ENCODE measurements at places on chromosomes 11 and 22.
A peak's percentile ranks its signal among the peaks of the same experiment; 100 is the strongest.

- no peak for DNase-seq
Measured at GRCh38 chr11:119635776-119636175, 93.2 kb downstream of the NECTIN1 start.

DNA sequence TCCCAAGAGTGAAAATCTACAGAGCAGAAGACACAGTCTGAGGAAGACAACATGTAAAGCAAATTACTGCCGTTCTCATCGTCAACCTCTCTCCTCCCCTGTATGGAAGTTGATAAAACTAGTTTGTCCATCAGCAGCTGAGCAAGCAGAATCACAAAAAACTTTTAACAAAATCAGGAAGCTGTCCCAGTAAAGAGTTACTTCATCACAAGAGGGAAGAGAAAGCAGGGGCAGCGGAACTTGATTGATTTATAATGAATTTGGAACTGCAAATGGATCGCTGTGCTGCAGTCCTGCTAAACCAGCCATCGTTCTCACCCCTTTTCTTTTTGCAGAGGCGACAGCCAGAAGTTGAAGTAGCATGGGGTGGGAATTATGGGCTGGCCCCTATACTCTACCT, 13.7 kb upstream of the UCP3 start:
- DNase-seq = no peak

- no peak for DNase-seq
Measured at GRCh38 chr22:26568207-26568706, 21.7 kb downstream of the TPST2 start.

- DNase-seq = no peak
Measured at GRCh38 chr11:17927681-17928343, 85.0 kb downstream of the SERGEF start.

DNA sequence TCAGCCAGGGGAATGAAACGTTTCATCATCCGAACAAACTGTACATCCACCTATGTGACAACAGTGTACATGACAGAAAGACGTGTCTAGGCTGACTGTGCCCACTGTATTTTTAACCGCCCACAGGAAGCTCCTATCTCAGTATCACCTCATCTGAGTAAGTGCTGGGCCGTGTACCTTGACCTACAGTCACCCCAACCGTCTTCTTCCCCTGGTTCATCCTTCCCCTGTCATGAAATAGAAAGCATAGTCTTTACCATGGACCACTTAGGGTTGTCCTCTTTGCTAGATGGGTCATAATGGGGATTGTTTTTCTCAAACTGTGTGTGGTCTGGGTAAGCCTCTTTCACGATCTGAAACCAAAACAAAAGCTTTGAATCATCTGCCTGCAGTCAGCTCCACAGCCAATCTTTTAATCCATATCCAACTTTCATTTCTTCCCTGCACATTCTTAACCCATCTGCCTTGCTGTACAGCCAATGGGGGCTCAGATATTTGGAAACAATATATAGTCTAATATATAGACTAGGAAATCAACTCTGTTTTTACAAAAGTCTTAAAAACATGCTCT, 4.2 kb downstream of the THYN1 start:
- DNase-seq = no peak

DNA sequence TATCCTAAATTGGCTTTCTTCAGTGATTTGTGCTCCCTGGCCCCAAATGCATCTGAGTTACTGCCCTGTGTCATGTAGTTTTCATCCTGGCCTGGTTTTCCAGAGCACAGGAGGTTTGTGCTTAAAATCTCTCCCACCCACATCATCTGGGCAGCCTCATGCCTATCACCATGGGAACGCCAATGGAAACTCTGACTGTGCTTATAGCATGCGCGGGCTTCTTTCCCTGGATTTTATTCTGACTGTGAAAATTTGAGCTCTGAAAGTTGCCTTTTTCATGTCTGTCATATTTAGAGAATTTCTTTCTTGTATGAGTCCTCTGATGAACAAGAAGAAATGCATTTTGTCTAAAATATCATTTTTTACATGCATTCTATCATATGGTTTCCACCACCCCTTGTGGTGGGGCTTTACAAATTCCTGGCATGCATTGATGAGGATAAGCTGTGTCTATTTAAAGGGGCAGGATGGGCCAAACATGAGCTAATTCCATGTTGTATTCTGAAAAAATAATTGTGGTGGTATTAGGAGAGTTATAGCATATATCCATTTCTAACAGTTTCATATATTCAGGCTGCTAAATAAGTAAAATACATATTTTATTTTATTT, 55.1 kb downstream of the IRAG1 start:
- no peak for DNase-seq

GRCh38 chr22:25786165-25786564, 44.2 kb downstream of the MYO18B start:
- DNase-seq = no peak

DNA sequence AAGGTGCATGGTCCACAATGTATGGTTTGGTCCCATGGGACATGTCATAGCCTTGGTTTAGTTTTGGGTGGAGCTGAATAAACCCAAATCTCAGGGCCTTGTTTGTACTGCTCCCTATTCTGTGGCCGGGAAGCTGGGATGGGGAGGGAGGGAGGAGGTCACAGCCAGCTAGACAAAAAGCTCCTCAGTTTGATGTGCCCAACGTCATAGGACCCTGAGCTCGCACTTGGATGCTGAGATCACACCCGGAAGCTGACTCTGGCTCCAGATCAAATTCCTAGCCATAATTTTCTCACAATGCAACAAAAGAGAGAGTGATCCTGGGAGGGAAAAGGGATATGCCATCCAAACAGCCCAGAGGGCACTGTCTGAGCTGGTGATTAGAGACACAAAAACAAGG, 1.5 kb downstream of the HSPB2 start:
- DNase-seq = no peak

DNA sequence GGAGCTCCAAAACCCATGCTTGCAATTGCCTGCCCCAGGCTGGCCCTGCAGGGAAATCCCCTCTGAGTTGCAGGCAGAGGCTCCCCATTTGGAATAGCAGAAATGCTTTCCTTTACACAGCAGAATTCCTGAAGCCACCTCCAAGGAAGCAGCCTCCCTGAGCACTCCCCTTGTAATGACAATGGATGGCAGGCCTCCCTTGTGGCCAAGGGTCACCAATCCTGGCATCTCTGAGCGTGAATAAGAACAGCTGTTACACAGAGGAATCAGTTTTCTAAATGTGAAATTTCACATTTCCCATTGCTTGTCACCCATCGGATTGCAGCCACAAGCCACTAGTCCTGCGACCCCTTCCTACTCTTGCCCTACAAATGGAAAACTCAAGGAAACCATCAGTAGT, 107.6 kb downstream of the GALNT18 start:
- DNase-seq = no peak

DNA sequence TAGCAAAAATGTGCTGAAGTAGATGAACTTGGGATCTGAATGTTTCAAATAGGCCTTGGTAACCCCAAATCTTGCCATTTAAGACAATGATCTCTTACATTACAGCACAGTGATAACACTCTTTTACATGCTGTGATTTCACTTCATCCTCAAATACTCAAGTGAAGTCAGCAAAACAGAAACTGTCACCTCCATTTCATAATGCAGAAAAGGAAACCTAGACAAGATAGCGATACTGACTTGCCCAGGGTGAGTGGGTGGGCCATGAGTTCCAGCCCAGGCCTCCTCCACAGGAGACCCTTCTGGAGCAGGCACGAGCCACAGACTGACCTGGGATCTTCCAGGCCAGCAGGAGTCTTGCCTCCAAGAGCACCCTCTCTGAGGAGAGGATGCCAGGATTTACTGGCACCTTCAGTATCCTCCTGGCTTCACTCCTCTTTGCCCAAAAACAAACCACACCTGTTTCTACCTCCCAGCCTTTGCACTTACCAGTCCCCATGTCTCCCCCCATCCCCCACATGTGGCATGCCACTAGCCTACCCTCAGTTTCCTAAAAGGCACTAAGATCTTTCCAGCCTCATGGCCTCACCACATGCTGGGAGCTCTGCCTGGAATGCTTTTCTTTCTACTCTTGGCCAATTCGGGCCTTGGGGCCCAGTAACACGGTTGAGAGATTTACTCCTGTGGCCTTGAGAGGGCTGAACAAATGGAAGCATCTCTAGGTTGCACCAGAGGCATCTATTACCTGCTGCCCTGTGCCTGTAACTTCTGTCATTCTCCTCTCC, 1.9 kb upstream of the DGAT2 start:
- no peak for DNase-seq

DNA sequence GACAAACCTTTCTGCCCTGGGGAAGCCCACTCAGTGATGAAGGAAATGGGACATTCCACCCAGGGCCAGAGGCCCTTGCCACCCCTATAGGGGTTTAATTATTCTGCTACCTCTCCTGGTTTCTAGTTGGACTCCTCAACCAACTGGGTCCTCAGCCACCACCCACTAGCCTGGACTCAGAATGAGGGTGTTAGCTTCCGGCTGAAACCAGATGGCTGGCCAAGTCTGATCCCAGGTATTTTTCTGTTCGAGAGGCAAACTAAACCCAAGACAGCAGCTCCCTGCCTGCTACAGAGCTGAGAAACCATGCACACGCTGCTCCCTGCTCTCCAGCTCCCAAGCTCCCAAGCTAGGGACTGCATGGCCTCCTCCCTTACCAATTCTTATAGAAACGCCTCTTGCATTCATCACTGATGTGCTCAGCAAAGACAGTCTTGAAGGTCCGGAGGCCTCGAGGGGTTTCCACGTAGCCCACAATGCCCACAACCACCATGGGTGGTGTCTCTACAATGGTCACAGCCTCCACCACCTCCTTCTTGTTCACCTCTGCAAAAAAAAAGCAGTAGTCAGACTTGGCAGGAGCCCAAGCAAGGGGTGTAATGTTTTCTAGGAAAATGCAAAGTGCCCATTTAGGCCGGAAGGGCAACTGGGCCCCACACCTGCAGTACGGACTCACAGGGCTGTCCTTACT, 2.2 kb downstream of the RPL3 start:
- DNase-seq = peak; percentile 58

DNA sequence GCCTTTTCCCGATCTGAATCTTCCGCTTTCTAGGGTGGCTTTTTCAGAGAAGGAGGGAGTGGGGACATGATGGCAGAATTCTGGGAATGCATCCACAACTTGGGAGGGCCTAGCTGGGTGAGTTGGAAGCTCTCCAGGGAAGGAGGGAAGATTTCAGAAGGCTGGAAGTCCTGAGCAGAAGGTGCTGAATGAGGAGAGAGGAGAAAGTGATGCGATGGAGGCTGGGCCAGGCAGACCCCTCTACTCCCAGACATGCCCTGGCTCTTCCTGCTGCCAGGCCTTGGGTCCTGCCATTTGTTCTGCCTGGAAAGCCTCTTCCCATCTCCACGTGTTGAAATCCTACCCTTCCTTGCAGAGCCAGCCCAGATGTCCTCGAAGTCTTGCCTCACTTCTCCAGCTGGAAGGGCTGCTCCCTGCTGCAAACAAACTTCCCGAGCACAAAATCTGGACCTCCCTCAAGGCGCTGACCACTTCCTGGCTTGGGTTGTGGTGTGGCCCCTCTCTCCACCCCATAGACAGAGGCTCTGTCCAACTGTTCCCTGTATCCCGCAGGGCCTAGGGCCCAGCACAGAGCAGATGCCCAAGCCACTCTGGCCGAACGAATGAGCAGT, 16.8 kb downstream of the LRRC32 start:
- DNase-seq = no peak

GRCh38 chr11:2318123-2318522, 16.3 kb downstream of the TSPAN32 start:
- DNase-seq = no peak

DNA sequence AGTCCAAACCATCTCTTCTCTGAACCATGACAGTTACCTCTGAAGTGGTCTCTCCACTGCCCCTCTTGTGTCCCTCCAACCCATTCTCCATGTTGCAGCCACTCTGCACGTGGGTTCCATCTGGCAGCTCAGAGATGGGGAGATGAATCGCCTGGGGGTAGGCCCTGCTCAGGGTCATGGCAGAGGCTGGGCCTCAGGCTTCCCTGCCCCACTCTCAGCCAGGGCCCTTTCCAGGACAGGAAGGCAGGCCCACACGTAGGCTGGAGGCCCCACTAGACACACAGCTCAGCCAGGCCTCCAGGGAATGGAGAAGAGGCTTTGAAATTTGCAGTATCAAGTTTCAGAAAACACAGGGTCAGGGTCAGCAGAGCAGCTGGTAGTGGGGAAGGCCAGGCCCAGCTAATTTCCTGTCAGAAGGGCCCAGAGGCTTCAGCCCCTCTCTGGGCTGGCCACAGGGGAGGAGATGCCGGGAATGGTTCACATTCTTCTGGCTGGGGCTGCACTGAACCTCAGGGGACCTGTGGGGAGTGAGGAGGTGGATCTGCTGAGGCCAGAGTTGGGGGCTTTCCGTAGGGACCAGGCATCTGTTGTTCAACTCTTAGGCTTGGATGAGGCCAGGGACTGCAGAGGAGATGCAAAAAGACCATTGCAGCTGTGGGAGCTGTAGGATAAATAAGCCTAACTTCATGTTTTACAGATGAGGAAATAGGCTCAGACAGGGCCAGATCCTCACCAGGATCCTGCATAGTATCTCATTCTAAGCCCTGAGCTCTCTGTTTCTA, 101.6 kb downstream of the SWAP70 start:
- no peak for DNase-seq

- DNase-seq = no peak
Measured at GRCh38 chr11:1116104-1116503, 41.4 kb downstream of the MUC2 start.

All from CD4-positive, alpha-beta T cell treated with Interferon alpha-2 for 1 hour (primary cell).